NCI-H774 (cell line): ENCODE measurements at places on chromosomes 4 and X.

DNA sequence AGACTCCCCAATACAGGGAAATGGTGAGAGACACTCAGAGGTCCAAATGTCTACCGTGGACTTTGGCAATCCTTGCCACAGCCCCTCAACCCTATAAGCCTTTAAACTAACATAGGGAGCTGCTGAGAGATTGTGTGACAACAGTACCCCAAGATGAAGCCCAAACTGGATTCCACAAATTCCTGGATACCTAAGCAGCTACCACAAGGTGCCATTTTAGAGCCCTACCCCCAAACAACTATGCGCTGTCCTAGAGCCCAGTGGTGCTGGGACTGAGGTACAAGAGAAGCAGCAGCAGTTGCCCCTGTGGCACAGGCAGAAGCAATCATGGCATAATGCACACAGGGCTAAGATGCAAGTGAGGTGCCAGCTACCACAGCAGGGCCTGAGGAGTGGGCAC is 2.7 kb upstream of the TMPRSS11F start:
- DNase-seq: no peak

DNA sequence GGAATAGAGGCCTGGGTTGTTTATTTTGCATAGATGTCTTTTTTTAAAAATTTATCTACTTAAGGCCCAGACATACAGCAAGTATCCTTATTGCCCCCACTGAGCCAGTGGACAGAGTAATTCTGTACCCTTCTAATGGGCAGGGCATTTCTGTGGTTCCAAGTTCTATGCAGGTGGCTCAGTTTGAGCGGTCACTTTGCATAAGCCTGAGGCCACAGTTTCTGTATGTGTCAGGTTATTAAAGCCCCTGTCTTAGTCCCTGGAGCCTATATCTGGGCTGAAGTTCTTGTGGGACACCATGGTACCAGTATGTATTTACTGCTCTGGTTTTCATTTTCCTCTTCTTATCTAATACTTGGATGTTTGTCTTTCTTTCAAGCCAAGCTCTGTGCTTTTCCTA is 168.8 kb downstream of the MID1IP1 start:
- DNase-seq: no peak

GRCh38 chr4:17794730-17795129 is 13.3 kb upstream of the FAM184B start:
- DNase-seq: no peak

DNA sequence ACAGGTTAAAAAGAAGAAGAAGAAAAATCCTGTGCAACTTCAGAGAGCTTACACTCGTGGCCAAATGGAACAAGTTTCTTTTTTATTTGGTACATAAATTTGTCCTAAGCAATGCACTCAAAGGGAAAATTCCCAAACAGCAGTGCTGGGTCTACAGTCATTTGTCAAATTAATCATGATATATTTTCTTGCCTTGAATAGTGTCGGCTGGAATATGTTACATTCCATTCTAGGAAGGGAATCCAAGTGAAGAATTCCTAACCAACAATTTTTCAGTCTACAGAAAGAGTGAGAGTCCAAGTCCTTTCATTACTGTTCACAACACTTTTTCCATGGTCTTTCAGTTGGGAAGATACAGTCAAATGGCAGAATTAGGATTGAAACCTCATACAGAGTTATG is 63.9 kb downstream of the HAND2 start:
- DNase-seq: no peak

DNA sequence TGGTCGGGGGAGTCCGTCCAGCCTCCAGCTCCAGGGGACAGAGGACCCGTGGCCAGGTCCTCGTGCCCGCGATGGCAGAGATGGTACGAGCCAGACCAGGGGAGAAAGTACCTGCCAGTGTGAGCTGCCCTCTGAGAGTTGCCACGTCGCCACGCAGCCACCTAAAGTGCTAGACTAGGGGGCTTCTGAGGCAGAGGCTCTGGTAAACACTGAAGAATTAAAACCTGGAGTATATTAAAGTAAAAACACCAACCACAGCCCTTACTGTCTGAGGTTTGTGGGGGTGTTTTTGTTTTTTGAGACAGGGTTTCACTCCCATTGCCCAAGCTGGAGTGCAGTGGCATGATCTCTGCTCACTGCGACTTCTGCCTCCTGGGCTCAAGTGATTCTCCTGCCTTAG is 60.1 kb upstream of the SORCS2 start:
- no peak for DNase-seq

- DNase-seq: no peak
Observed at GRCh38 chrX:46572340-46572936, 1.1 kb upstream of the CHST7 start.

DNA sequence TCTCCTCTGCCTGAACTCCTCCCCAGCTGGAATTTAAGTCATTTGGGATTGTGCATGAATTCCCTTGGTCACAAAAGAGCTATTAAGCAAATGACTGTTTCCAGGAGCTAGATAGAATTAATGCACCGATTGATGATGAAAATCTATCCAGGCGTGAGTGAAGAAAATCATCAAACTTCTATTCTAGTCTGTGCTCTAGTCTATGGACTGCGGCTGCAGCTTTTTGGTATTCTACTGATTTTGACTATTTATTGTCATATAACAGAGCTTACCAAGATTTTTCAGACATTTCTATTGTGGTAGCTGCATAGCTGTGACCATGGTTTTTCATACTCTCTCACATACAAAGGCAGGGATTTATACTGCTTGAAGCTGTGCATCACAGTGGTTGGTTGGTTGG is 403.8 kb downstream of the FSTL5 start:
- no peak for DNase-seq

DNA sequence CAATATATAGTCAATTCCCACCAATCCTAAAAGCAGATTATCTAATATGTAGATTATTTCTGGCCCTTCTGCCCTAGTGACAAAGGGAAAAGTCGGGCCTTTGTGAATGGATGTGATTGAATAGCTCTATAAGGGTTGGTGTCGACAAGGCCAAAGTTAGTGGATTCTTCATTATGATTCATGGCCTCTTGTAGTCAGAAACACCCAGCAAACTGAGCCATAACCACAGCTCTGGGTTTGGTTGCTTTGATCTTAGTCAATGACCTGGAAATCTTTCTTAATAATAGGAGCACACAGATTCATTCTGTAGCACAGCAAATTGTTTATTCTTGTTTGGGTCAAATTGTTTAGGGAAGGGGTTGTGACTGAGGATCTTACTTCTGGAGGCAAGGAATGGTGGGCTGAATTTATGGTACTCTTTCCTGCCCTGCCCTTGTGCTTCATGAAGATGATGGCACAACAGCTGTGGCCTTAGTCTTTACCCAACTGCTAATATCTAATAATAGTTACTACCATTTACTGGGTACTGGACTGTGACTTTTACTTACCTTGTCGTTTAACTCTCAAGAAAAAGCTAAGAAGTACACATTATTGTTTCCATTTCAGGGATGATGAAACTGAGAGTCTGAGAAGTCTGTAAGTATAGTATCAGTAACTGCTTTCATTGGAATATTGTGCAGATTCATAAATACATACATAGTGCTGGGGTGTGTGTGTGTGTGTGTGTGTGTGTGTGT is 74.0 kb downstream of the AFF2 start:
- DNase-seq: no peak

DNA sequence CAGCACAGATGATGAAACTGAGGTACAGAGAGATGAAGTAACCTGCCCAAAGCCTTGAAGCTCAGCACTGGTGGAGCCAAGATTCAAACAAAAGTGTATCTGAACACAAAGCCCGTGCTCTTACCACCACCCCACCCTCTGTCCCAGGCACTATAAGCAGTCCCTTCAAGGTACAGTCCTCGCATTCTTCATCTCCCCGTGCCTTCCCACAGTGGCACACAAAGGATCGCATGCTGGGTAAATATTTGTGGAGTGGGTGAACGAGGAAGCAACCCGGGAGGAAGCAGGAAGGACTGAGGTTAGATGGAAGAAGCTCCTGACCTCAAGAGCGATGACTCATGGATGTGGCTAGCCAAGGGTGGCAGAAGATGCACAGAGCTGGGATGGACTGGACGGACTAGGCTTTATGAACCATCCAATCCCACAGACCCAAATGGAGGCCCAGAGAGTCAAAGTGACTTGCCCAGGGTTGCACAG is 18.4 kb downstream of the IQSEC2 start:
- DNase-seq: no peak

GRCh38 chrX:15816438-15816809 is 26.1 kb downstream of the ZRSR2 start:
- no peak for DNase-seq

GRCh38 chr4:52838729-52839586 is 23.2 kb upstream of the RASL11B start:
- no peak for DNase-seq

DNA sequence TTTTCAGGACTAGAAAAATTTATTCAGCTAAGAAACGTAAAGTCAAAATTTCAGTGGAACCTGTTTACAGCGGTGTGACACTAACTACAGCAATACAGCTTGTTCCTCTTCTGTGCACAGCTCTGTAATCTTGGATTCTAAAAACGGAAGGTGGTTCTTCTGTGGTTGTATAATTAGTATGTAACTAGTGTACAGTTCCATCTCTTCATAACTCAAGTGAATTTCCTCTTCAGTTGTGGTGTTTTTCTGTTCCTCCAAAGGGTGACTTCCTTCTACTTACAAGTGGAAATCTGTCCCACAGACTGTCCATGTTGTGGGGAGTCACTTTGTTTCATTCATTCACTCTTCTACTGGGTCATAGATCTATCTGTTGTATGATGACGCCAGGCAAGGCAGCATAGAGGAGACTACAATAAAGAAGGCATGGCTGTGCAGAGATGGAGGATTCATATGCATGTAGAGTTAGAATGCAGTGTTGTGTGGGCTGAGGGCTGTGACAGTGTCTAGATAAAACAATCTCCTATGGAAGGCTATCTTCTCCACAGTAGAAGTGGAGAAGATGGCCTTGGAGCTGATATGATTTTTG is 5.4 kb downstream of the DAPP1 start:
- DNase-seq: no peak

DNA sequence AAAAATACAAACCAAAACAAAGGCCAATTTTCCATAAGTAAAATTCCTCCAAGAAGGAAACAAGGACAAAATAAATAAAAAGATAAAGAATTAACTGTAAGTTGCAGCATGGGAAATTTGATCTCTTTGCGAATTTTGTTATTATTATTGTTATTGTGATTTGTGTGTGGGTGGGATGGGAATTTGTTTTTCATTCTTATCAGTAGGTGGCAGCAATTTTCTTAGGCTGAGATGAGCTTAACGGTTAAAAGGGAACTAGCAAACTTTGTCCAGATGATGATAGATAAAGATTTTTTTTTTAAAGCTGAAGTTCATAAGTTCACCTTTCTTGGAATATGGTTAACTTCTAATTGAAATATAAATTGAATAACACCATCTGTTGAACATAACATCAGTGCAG is 83.2 kb upstream of the IL1RAPL2 start:
- no peak for DNase-seq

DNA sequence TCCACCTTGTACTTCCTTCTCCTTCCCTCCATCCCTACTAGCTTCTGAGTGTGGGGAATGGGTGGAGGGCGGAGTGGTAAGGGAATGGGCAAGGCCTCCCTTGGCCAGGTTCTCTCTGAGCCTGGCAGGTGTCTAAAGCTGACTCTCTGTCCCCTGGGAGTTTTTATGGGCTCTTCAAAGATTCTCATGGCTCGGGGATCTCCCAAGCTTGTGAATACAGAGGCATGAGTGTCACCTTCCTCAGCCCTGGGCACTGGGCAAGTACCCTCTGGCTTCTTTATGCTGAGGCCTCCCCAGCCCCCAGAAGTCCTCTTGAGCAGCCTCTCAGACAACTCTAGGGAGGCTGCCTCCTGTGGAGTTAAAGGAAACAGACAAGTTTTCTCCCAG is 32.5 kb upstream of the DDX3X start:
- no peak for DNase-seq

DNA sequence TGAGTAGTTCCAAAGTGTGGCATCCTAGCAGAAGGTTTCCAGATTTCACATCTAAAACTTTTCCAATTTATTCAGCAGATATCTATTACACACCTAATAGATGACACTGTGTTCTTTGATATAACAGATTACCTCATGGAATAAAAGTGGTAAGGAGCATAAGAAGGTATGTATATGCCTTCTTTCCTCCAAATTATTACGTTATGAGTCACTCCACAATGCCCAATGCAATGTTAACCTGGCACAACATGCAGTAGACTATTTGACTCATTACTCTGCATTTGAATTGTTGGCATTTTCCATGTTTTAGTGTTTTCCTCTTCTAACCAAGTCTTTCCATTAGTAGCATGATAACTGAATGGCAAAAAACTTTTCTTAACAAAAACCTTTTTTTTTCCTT is 383.6 kb downstream of the ADGRL3 start:
- DNase-seq: no peak

GRCh38 chrX:150291014-150291413 is 72.1 kb upstream of the MAMLD1 start:
- DNase-seq: no peak

DNA sequence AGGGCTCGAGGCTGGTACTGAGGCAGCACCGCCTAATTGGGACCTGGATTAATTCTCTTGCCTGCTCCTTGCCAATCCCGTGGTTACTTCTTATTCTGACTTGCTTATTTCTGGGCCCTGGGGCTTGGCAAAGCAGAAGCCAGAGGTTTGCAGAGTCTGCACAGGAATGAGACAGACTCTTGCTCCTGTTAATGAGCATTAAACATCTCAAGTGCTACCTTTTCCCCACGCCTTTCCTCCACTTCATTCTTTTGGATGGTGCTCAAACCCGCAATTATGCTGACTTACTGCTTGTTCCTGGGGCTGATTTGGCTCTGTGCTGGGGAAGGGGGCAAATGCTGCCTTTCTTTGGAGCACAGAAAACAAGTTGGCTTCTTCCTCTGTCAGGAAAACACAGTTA is 16.5 kb upstream of the STOX2 start:
- no peak for DNase-seq

GRCh38 chr4:11397819-11398610 is 30.7 kb downstream of the HS3ST1 start:
- DNase-seq: no peak

GRCh38 chr4:180788729-180789128 is 1454.5 kb upstream of the TENM3 start:
- DNase-seq: no peak
